ENCODE measurements at places on chromosomes 5 and 9.
A peak's percentile ranks its signal among the peaks of the same experiment; 100 is the strongest.

DNA sequence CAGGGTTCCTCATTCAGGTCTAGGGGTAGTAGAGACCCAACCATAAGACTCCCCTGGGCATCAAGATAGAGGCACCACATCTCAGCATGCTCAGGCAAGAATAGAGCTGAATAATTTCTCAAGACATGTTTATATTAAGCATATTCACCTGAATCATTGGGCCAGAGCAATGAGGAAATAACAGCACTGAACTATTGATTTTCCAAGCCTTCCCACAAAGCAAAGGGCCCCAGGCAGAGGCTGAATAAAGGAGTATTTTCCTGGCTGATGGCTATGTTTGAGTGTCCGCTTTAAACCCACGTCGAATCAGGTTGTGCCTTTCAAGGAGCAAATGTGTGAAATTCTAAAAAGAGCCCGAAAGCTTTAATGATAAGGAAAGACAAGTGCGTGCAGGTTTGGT is 129.2 kb downstream of the HSD17B3 start:
- DNase-seq = no peak

DNA sequence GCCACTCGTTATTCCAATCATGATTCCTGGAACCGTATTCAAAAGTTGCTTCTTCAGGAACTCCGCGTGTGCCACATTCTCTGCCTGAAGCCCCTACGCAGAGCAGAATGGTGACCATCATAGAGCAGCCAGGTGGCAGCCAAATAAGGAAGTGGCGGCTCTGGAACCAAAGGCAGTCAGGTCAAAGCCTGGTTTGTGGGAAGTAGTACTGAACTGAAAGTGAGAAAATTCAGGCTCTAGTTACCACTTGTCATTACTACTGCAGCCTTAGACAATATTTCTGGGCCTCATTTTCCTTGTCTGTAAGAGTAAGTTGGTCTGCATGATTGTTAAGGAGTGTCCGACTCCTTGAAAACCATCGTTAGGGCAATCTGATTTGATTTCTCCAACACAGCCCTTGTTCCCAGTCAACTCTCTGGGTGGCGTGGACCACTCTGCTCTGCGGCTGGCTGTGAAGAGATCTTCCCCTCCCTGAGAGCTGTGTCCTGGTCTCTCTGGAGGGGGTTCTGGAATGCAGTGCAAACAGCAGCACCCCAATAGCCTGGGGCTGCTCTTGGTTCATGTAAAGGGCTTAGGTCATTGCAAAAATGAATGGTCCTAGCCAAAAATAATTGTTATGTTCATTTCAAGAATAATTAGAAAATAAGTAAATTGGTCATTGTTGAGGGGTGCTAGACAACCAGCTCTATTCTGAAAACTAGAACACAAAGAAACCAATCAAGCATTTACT is 102.4 kb downstream of the MED27 start:
- DNase-seq = no peak

DNA sequence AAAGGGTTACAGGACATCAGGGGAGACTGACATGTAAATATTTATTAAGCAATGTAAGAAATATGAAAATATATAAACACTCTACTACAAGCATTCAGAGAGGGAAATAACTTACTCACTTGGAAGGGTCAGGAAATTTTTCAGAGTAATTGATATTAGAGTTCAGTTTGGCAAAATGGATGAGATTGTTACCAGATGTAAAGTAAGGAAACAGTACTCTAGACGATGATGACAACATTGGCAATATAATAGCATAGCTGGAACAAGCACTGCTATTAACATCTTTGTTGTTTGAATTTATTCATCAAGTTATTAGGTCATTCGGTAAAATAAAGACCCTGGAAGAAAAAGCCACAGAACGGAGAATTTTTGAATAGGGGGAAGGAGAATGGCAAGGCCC is 49.1 kb downstream of the GNA14 start:
- no peak for DNase-seq

DNA sequence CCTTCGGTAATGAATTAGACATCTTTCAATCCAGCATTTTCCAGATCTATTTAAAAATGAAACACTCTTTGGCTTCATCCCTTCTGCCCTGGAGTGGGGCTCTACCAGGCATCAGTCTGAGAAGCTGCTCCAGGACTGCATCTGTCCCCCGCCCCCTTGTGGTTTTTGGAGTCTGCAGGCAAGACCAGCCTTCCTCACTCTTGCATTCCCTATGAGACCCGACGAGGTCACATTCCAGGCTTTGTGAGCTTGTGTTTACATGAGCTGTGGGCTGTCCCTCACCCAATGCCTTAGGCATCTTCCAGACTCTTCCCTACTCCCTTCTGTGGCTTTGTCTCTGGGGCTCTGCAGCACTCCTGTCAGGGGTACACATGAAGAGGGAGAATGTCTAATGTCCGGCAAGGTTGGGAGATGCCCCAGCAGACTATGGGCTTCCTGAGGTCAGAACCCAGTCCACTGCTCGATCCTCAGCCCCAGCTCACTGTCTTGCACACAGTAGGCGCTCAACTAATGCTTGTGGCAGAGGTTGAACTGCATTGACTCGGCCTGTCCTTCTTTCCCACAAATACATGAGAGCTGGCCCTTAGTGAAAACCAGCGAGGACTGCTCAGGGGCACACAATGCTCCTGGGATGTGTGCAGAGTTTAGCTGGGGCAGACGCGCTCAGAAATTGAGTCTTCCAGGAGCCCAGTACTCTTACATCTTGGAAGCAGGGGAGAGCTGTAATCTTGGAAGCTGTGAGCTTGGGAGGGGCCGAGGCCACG is 11.7 kb upstream of the GADD45G start:
- DNase-seq = peak; percentile 72

Measured in H1 (cell line).